ENCODE measurements at places on chromosomes 12 and 14.

- peak; percentile 62 for DNase-seq
These were observed 188.7 kb downstream of the KITLG start for GRCh38 chr12:88391556-88391955.

- DNase-seq: peak; percentile 76
These were observed 15.4 kb upstream of the NIN start for GRCh38 chr14:50846226-50846880.

- no peak for DNase-seq
These were observed 652.5 kb downstream of the C12orf50 start for GRCh38 chr12:87376722-87377121.

GRCh38 chr14:89123851-89124250, 293.2 kb downstream of the FOXN3 start:
- DNase-seq: no peak

GRCh38 chr14:33317675-33318074, 379.0 kb downstream of the NPAS3 start:
- no peak for DNase-seq
